ENCODE measurements at places on chromosomes 11 and 22. TPM values are rescaled to one million over a fixed set of nuclear protein-coding genes. Genes with fewer than 3 reads are reported as not detected.

The RASGRP2 gene
- total RNA-seq, result 60.8 TPM

The ZP1 gene
- not detected for total RNA-seq

GRCh38 chr22:19287889-19288288, 3.6 kb downstream of the CLTCL1 start:
- no peak for DNase-seq

GRCh38 chr11:81658722-81659121, 1074.9 kb downstream of the FAM181B start:
- DNase-seq, result no peak

DNA sequence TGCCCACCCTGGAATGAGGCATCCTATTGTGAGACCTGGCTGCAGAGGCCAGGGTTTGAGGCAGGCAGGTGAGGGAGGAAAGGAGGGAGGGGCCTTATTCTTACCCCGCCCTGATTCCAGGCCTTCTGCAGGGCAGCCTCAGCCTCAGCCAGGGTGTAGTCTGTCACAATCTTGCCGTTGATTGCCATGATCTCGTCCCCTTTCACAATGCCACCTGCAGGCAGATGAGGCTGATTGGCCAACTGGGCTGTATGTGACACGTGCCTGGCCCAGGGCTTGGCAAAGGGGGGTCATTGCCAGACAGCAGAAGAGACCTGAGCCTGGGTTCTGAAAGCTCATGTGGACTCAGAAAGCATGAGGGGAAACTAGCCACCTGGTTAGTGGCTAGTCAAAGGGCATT, 21.4 kb upstream of the ABCC8 start:
- peak; percentile 16 for DNase-seq

The TSPAN4 gene
- total RNA-seq, result 69.2 TPM

GRCh38 chr11:122850076-122850631, 11.9 kb downstream of the CRTAM start:
- DNase-seq, result peak; percentile 17

DNA sequence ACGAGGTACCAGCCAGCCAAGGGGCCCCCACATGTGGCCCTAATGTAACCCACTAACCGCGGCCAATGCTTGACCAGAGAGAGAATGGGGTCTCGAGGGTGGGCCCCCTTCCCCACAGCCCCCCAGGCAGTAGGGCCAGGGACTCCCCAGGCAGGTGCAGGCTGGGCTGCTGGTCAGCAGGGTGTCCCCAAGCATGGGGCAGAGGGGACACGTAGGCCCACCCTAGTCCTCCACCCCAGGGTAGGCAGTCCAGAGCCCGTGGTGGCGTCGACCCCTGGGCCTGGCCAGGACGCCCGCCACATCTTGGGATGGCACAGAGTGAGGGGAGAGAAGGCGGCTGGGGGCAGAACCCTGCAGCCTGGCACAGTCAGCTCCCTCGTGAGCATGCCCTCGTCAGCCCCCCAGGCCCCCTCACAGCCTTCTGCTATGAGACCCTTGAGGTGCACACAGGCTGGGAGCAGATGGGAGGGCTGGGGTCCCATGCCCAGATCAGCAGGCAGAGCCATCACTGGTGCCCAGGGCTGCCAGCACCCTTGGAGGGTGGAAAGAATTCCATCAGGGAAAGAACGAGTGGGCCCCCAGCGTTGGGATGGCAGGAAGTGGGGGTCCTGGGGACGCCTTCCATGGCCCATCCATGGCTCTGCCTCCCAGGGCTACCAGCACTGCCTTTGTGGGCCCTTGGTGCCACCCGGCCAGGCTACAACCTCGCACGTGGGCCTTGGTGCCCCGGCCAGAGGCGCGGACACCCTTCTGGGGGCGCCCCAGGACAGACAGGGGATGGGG, 6.1 kb downstream of the TNNT3 start:
- no peak for DNase-seq

The NCR3LG1 gene
- total RNA-seq, result 4.9 TPM

The TESMIN gene
- total RNA-seq, result 16.2 TPM

GRCh38 chr11:69533296-69534165, 52.1 kb downstream of the LINC01488 start:
- DNase-seq, result no peak

- peak; percentile 46 for DNase-seq
Measured at GRCh38 chr22:43925433-43926348, 2.1 kb downstream of the PNPLA3 start.

DNA sequence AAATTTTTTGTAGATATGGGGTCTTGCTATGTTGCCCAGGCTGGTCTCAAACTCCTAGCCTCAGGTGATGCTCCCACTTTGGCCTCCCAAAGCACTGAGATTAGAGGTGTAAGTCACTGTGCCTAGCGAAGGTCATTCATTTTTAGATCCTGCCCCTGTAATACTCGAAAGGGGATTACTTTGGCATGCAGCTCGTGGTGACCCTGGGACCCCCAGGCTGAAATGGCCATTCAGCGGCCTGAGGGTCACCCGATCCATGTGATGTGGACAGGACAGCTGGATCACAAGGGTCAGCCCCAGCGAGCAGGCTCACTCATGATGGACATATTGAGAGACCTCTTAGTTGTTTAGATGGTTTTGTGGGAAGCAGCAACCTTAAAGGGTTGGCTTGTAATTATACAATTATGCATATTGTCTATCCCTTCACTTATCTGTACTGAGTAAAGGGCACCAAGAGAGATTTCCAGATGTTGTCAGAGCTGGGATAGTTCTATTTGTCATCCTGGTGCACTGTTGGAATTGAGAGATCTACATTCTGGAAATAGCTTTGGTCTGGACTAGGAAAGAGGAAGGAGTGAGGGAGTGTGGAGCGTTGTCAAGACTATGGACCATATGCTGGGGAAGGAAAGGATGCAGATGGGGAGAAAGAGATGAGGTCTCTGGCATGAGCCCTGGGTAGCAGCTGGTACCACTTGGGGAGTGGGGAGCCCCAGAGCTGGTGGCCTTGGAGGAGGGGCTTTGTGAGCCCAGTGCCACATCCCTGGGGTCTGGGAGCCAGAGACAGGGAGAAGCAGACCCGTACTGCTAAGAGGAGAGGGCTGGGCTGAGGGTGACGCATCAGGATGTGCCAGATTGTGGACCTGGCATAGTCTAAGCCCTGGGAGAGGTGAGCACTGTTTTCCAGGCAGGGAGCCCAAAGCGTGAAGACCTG, 15.5 kb downstream of the RHBDD3 start:
- DNase-seq, result no peak

- DNase-seq, result no peak
Measured at GRCh38 chr22:46163557-46163888, 13.2 kb downstream of the PPARA start.

The IGSF9B gene
- 14.9 TPM for total RNA-seq

- no peak for DNase-seq
Measured at GRCh38 chr11:128468111-128468510, 119.2 kb downstream of the ETS1 start.

DNA sequence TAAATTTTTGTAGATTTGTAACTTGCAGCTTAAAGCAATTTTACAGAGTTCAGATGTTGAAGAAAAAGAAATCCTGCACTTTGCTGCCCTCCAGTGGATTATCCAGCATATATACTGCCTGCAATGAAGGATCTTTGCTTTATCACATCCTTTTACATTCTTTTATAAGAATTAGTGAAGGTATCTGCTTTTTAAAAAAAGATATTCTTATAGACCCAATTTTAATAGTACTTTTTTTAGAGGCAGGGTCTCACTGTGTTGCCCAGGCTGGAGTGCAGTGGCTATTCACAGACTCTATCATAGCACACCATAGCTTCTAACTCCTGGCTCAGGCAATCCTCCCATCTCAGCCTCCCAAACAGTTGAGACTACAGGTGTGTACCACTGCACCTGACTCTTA, 60.7 kb downstream of the TTC17 start:
- DNase-seq, result peak; percentile 77

DNA sequence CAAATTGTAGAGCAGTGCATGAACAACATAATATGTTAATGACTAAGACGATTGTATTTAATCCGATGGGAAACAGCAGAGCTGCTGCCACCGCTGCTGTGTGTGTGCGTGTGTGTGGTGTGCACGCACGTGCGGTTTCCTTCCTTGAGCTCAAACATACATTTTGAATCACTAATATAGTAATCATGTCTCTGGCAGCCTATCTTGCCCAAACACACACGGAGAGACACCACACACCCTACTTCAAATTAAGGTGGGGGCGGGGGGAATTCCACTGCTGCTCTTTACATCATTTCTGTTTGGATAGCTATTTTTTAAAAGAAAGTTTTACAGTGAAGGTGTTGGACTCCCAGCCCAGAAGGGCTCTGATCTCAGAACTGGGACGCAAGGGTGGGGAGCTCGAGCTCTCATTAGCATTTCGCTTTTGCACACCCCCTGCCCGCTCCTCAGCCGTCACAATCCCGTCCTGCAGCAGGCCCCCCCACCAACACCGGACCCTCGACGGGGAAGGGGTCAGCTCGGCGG, 651 bp upstream of the FAM83F start:
- peak; percentile 67 for DNase-seq

DNA sequence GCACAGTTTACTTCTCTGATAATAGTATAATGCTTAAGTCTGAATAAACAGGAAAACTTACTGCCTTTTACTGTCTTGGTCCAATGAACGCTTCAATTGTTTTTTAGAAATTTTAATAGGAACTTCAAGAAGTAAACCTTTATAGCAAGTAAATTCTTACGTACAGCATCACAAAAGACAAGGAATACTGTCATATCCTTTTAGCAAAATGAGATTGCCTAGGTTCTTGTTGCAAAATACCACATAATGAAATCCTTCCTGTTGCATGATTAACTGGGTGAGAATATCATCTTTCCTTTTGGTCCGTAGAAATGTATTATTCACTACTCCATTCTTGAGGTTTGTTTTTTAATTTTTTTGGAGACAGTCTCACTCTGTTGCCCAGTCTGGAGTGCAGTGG, 22.3 kb upstream of the HIKESHI start:
- no peak for DNase-seq

DNA sequence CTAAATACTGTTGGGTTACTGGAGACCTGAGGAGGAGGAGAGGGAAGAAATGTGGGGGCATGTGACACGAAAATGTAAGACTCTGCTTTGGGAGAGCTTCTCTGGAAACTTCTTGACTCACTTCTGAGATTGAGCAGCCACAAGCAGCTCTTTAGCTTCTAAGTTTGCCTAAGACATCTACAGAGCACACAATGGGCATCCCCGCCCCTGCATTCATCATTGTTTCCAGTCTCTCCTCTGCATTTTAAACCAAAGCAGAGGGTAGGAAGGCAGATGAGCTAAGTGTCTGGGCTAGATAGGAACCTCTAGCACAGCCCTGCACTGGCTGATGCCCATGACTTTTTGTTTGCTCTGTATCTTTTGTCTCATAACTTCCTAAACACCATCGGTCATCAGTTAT, 2.1 kb upstream of the OR52D1 start:
- DNase-seq, result no peak

DNA sequence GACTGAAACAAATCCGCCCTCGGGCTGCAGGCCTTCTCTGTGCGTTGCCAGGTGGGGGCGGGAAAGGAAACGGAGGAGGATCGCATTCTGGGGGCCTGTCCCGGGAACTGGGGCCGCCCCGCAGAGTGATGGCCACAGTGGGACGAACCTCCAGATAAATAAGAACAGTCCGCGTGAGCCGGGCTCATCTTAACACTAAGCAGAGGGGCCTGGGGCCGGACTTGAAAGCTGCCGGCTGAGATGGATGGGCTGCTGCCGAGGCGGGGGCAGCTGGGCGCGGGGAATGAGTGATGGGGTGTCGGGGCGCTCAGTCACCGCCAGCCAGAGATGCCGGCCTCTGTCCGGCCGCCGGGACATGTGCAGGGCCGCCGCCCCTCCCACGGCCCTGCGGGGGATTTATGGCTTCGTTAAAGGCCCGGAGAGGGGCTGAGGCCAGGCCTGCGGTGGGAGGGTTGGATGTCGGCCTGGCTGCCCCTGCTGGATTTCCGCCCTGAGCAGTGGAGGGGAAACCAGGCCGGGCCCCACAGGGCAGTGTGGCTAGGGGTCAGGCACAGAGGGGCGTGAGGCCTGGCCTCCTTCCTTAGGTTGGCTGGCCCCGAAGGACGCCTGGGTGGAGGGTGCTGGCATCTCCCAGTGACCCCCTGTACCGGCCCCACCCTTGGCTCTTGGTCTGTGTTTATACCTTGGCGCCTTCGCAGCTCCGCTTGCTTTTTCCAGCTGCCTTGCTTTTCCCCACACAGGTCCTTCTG, 45.3 kb upstream of the CD82 start:
- no peak for DNase-seq

DNA sequence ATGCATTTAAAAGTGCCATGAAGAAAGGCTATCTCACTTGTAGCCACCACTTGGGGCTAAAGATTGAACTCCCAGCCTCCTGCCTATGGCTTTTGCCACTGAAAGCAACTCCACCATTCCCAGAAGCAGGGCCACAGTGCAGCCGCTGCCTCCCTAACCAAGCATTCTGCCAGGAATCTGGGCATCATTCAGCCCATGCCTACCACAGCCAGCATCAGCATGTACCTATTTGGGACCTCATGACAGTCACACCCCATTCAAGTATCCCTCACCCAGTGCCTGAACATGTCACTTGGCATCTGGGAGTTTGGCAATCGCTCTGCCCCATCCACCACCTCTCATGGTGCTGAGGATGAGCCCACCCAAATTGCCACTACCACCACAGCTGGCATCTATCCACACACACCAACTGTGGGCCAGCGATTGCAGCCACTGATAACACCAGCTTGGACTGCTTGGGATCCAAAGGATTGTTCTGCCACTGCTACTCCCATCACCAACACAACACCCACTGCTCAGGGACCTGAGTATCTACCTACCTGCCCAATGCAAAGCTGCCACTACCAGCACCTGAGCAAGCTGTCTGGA, 234.4 kb downstream of the GRM5 start:
- DNase-seq, result no peak

The KRTAP5-1 gene
- not detected for total RNA-seq

The DRD2 gene
- total RNA-seq, result not detected

GRCh38 chr11:130198292-130198691, 38.7 kb downstream of the ST14 start:
- DNase-seq, result no peak

The CNGA4 gene
- total RNA-seq, result not detected

The GLYAT gene
- not detected for total RNA-seq

DNA sequence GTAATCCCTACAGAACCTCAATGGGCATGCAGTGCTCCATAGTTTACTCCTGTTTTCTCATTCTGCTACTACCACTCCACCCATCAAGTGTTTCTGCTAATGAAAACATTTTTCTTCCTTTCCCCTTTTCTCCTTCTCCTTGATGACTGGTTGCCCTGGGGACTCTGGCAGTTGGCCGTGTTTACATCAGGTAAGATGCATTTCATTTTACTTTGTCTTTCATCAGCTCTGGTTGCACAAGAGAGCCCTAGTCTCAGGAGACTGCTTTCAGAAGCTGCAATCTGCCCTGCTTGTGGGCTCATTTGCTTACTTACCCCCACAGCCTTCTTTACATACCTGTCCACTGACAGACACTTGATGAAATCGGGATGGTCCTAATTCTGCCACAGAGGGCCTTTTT, 19.6 kb upstream of the LIMK2 start:
- DNase-seq, result no peak

- DNase-seq, result no peak
Measured at GRCh38 chr11:111776398-111777093, 10.4 kb upstream of the PPP2R1B start.

GRCh38 chr11:75313513-75314272, 37.8 kb downstream of the ARRB1 start:
- peak; percentile 55 for DNase-seq

GRCh38 chr11:11545285-11546275, 76.2 kb downstream of the GALNT18 start:
- DNase-seq, result no peak

Data from stomach (tissue), 19 donors.